Activated B cell treated with CpG ODN at 0.5 μM for 24 hours (primary cell): ENCODE measurements at places on chromosomes 3 and 15. TPM values are rescaled to one million over a fixed set of nuclear protein-coding genes. Genes with fewer than 3 reads are reported as not detected.

ADPRH gene
- 41.2 and 43.8 TPM in 2 replicates for total RNA-seq

GRCh38 chr15:67406257-67406861 lies 114.6 kb upstream of the C15orf61 start:
- H3K27me3 ChIP-seq = peaks cover 4% of the 10 kb centered on the region
- no peaks in the 10 kb centered on the region for H3K4me1 ChIP-seq
- DNase-seq = no peak
- no peak overlapping the region for H3K27ac ChIP-seq

GRCh38 chr3:135503760-135504686 lies 461.5 kb upstream of the PPP2R3A start:
- peak; percentile 26 for DNase-seq
- H3K4me1 ChIP-seq = peaks cover 11% of the 10 kb centered on the region
- no peaks in the 10 kb centered on the region for H3K36me3 ChIP-seq
- H3K27me3 ChIP-seq = peaks cover 7% of the 10 kb centered on the region

ACKR4 gene
- total RNA-seq = 0.11 and 0.15 TPM in 2 replicates

GRCh38 chr3:118180853-118181252 lies 853.8 kb downstream of the IGSF11 start:
- no peaks in the 10 kb centered on the region for H3K27me3 ChIP-seq
- no peak overlapping the region for H3K4me3 ChIP-seq
- no peak overlapping the region for H3K27ac ChIP-seq
- no peaks in the 10 kb centered on the region for H3K4me1 ChIP-seq
- DNase-seq = no peak
- no peaks in the 10 kb centered on the region for H3K36me3 ChIP-seq

DNA sequence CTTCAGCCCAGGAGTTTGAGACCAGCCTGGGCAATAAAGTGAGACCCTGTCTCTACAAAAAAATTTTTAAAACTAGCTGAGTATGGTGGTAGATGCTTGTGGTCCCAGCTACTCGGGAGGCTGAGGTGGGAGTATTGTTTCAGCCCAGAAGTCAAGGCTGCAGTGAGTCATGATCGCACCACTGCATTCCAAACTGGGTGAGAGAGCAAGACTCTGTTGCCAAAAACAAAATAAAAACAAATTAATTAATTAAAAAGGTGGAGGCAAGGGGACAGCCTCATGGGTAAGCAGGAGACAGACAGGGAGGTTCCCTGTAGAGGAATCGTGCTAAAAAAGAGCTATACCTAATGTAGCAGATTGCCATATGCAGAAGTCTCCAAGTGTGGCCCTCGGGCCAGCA lies 12.6 kb downstream of the HAPLN3 start:
- no peaks in the 10 kb centered on the region for H3K27me3 ChIP-seq
- no peak for DNase-seq
- no peak overlapping the region for H3K27ac ChIP-seq
- H3K36me3 ChIP-seq = no peaks in the 10 kb centered on the region
- no peaks in the 10 kb centered on the region for H3K4me1 ChIP-seq

GOLGA8J gene
- 0.22 TPM in 1 of 2 replicates, not detected in the other for total RNA-seq

DNA sequence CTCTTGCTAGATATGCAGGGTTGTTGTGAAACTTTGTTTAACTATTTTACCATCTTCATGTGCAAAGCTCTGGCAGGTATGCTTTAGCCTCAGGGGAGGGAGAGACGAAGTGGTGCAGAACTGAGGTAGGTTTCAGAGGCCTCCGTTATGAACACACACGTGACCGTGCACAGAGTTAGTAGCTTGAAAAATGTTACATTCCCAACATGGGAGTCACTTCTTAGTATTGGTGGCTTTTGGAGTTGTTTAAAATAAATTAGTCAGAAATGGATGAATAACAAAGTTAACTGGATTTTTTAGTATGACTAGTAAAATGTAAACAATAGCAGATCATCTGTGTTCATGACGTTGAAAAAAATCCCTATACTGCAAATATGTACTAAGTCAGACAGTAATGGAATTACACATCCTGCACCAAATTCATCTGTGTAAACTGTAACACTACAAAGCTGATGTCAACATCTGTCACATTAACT lies 279.6 kb downstream of the KLF13 start:
- no peak overlapping the region for H3K27ac ChIP-seq
- peaks cover 21% of the 10 kb centered on the region for H3K27me3 ChIP-seq
- no peaks in the 10 kb centered on the region for H3K36me3 ChIP-seq
- no peak for DNase-seq

GRCh38 chr3:50322386-50323091 lies at the start of gene HYAL2:
HYAL2 (minus strand) TSS chr3:50322745; CDS start chr3:50320489, 2,256 bp downstream.
- DNase-seq = no peak
- H3K36me3 ChIP-seq = peaks cover 20% of the 10 kb centered on the region
- H3K4me3 ChIP-seq = peak within 1 kb of the TSS; percentile 87
- peak within 1 kb of the TSS; percentile 98 for H3K27ac ChIP-seq
- H3K4me1 ChIP-seq = peaks cover 40% of the 10 kb centered on the region

SLC28A1 gene
- total RNA-seq = not detected in 2 replicates

SLC12A1 gene
- total RNA-seq = not detected in 2 replicates

- H3K27me3 ChIP-seq = peaks cover 7% of the 10 kb centered on the region
- no peak overlapping the region for H3K27ac ChIP-seq
- H3K36me3 ChIP-seq = no peaks in the 10 kb centered on the region
- H3K4me1 ChIP-seq = no peaks in the 10 kb centered on the region
- no peak for DNase-seq
- no peak overlapping the region for H3K4me3 ChIP-seq
These were observed 51.0 kb downstream of the REC114 start for GRCh38 chr15:73493922-73494321.

GRCh38 chr3:109685084-109686079 lies 348.0 kb upstream of the DPPA4 start:
- H3K27ac ChIP-seq = no peak overlapping the region
- H3K36me3 ChIP-seq = no peaks in the 10 kb centered on the region
- no peaks in the 10 kb centered on the region for H3K27me3 ChIP-seq
- H3K4me3 ChIP-seq = no peak overlapping the region
- no peaks in the 10 kb centered on the region for H3K4me1 ChIP-seq
- DNase-seq = no peak

DNA sequence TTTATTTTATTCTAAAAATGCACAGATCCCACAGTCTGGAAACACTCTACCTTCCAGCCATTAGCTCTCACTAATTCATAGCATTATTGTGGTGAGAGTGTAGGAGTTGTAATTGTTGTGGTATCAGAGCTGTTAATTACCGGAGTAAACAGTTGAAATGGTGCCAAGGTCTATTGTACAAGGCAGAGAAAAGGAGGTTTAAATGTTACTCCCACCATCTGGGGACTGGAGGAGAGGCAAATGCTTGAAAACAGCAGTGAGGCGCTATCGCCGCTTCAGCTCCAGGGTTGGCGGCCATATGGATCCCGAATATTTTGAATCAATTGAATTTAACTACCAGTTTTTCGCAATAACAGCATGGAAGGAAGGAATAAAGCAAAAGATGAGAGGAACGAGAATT lies 113.1 kb upstream of the C15orf61 start:
- H3K27ac ChIP-seq = no peak overlapping the region
- no peak for DNase-seq
- H3K27me3 ChIP-seq = peaks cover 4% of the 10 kb centered on the region
- H3K36me3 ChIP-seq = no peaks in the 10 kb centered on the region

DNA sequence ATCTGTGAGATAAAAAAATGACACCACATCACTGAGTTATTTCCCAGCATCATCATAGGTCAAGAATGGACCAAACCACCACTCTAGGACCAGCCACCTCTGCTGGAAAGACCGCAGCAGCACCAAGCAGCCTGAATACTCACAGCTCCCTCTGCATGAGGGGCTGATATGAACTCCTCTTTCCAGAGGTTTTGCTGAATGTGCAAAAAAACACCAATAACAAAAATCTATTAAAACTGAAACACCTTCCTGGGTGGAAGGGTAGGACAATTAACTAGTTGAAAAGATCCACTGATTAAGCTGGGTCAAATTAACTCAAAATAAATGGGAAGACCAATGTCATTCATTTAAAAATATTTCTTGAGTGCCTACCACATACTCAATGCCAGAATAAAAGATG lies 28.9 kb upstream of the KCNMB3 start:
- H3K27me3 ChIP-seq = peaks cover 6% of the 10 kb centered on the region
- H3K4me3 ChIP-seq = no peak overlapping the region
- no peak overlapping the region for H3K27ac ChIP-seq
- H3K36me3 ChIP-seq = no peaks in the 10 kb centered on the region
- H3K4me1 ChIP-seq = no peaks in the 10 kb centered on the region

GPR171 gene
- total RNA-seq = 0.35 and 0.46 TPM in 2 replicates

DNA sequence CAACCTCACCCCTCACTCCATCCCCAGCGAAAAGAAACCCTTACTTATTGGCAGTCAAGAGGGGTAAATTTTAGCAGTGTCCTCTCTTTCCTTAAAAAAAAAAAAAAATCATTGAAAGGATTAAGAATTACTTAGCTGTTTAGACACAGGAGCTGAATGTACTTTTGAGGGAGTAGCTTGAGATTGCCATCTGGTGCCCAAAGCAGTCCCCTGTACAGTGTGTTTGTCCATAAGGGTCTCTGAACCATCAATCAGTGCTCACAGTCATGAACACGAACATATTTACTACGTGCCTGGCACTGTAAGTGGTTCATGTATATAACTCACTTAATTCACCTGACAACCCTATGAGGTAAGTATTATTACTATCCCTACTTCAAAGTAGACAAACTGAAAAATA lies 463.5 kb downstream of the RAP2B start:
- H3K4me3 ChIP-seq = no peak overlapping the region
- no peaks in the 10 kb centered on the region for H3K36me3 ChIP-seq
- DNase-seq = no peak

DNA sequence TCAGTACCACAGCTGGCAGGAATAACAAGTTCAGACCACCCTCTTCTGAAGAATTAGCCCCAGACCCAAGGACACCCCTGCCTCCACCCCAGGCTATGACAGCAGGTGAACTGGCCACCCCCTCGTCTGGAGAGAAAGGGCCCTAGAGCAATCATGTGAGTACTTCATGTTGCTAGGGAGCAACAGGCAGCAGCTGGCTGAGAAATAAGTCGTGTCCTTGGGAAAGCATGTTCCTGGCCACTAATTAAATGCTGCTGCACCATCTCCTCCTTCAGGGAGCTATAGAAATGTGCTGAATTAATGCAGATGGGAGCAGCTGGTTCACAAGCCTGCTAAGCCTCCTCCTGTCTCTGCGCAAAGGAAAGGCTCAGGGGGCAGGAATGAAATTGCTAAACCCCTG lies 31.5 kb downstream of the MRPS11 start:
- H3K4me1 ChIP-seq = no peaks in the 10 kb centered on the region
- H3K36me3 ChIP-seq = peaks cover 12% of the 10 kb centered on the region
- H3K27me3 ChIP-seq = no peaks in the 10 kb centered on the region
- H3K27ac ChIP-seq = no peak overlapping the region
- H3K4me3 ChIP-seq = no peak overlapping the region

DNA sequence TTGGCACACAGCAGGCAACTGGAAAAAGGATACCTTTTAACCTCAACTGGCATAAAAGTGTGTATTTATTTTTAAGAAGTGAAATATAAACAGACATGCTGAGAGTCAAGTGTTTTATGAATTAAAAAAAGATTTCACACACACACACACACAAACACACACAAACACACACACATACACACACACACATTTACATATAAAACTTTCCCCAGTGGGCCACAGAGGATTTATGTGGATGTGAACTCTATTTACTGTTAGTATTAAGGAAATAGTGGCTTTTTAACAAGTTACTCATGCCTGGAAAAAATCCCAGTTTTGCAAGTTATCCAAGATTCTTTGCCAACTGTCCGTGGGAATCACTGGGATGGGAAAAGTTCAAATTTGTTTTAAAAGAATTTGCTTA lies 725.9 kb upstream of the NR2F2 start:
- H3K27me3 ChIP-seq = no peaks in the 10 kb centered on the region
- H3K4me3 ChIP-seq = no peak overlapping the region
- no peaks in the 10 kb centered on the region for H3K4me1 ChIP-seq
- H3K36me3 ChIP-seq = no peaks in the 10 kb centered on the region

- no peaks in the 10 kb centered on the region for H3K36me3 ChIP-seq
- DNase-seq = no peak
- H3K27me3 ChIP-seq = peaks cover 13% of the 10 kb centered on the region
- H3K27ac ChIP-seq = no peak overlapping the region
- H3K4me1 ChIP-seq = no peaks in the 10 kb centered on the region
- no peak overlapping the region for H3K4me3 ChIP-seq
These were observed 116.1 kb downstream of the ALDH1A2 start for GRCh38 chr15:57949374-57949943.

DNA sequence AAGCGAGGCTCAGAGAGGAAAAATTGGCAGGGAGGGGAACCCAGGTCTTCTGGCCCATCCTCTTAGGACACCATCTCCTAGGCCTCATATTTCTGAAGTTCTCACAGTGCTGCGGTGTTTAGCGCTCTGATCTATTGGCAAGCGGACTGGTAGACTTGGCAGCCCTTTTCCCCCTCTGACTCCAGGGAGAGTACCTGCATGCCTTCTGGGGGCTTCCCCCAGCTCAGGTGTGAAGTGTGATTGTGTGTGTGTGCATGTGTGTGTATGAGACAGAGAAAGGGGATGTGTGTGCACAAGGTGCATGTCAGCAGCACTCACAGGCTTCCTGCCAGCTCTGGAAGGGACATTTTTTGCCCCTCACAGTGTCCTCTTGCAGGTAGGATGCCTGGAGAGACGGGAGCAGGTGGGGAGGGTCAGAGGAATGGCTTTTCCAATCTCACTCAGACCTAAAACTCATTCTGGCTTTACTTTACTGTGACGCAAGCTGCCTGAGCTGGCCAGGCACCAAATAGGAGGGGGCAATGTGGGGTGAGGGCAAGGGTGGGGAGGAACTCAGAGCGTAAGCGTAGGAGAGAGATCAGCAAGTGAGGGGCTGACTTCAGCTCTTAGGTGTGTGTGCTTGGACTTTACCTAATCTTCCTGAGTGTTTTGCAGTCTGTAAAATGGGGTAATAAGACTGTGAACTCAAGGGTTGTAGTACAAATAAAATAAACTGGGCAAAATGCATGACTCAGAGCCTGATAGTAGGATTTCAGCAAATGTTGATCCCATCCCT lies 4.0 kb upstream of the IL17RE start:
- no peak for DNase-seq
- H3K4me3 ChIP-seq = no peak overlapping the region
- H3K27ac ChIP-seq = no peak overlapping the region
- no peaks in the 10 kb centered on the region for H3K27me3 ChIP-seq
- peaks cover 12% of the 10 kb centered on the region for H3K36me3 ChIP-seq
- H3K4me1 ChIP-seq = peaks cover 26% of the 10 kb centered on the region

DNA sequence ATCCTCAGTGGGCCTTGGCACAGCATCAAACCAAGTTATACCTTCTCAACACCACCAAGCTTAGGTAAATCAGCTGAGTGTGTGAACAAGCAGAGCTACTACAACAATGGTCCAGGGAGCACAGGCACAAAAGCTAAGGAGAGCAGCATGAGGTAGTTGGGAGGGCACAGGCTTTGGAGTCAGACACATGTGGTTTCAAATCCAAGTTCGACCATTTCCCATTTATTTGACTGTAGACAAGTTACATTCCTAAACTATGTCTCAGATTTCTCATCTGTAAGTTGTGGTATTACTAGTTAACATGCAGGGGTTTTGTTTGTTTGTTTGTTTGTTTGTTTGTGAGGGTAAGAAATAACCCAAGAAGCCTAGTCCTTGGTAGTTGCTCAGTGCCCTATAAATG lies 46.9 kb downstream of the MLH1 start:
- no peaks in the 10 kb centered on the region for H3K27me3 ChIP-seq
- H3K4me3 ChIP-seq = no peak overlapping the region
- no peak for DNase-seq
- H3K4me1 ChIP-seq = no peaks in the 10 kb centered on the region
